Putamen (tissue), 1 donor: ENCODE measurements at places on chromosomes 4 and X.

DNA sequence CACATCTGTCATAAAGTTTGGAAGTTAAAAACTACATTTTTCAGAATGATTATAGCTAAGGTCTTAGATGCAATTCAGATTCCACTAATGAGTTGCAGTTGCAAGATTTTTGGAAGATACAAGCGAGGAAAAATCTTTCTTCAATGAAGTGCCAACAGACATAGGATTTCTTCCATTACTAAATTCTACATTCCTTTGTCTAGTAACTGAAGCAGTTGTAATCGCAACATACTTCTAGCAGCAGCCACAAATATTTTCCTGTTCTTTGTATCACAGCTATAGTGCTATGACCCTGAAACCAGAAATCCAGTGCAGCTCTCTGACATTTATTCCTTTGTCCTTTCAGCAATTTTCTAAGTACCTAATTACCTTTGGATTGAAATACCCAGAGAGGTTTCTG, 225.2 kb upstream of the SLIT2 start:
- DNase-seq: no peak

- DNase-seq: no peak
Observed at GRCh38 chr4:102525504-102525903, 24.3 kb downstream of the NFKB1 start.

- no peak for DNase-seq
Observed at GRCh38 chr4:155592179-155592937, 74.3 kb upstream of the GUCY1A1 start.

DNA sequence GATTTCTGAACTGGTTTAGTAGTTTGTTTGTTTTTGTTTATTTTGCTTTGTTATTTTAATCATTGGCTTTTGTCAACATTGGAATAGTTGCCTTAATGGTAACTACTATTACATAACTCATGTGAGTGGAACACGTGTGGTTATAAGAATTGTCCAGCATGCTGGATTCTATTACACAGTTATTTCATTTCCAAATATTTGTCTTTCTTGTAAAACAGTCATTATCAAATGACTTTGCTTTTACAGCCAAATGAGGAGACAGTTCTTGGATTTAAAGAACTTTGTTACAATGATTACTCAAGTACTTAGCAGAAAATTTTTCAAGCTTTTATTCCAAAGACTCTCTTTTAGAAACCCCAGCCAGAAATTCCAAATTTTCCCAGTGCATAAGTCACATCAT, 516.1 kb upstream of the MAGEB2 start:
- no peak for DNase-seq

GRCh38 chr4:122876456-122876855, 45.9 kb downstream of the NUDT6 start:
- no peak for DNase-seq

DNA sequence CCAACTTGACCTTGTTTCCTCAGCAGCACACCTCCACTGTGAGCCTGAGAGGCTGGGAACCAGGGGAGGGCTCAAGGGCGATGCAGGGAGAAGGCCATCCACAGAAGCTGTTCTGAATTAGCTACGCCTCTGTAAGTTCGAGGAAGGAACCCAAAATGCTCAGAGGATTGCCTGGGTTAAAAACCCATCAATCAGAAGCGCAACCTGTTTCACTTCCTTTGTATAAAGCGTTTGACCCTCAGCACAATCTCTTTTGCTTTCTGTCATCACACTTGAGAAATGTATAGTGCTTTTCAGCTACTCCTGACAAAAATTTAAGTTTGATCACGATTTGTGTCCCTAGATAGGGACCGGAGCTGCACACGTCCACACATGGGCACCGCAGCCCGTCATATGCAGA, 48.0 kb upstream of the MAP3K15 start:
- no peak for DNase-seq

DNA sequence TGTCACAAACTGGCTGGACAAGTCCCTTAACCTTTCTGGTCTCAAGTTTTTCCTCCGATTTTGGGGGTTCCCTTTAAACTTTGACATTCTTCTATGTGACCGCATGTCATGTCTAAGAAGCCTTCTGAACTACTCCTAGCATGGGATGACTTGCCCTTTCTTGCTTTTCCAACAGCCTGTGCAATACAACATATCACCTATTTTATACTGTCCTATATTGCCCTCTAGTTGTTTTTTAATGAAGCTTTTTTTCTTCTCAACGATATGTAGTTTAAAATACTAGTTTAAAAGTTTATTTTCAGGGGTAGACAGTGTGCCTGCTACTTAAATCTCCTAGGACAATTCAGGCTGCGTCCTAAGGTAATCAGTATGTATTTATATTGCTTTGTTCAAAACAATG, 1.0 kb upstream of the IGBP1 start:
- DNase-seq: no peak

DNA sequence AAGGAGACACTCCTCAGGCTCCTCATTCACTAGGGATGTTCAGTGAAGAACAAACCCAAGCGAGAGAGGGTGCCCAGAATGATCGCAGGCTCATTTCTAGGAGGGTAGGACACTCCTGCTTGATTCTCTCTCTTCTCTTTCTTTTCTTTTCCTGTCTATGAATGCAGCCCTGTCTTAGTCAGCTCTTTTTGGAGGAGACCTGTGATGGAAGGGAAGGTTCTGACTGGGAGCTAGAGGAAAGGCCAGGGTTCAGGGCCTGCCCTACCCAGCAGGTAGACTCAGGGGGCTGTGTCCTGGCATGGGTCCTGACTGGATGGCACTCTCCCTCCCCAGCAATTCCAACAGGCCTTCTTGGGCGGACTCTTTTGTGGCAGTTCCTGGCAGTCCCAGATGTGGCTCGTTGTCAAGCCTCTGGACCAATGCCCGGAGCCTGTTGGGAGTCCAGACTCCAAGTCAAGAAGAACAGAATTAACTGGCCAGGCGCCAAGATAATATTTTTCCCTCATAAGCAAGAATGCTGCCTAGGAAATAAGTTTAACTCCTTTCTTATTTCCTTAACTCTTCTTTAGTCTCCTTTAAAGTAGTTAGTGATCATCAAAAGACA, 139.4 kb upstream of the SCML1 start:
- no peak for DNase-seq

DNA sequence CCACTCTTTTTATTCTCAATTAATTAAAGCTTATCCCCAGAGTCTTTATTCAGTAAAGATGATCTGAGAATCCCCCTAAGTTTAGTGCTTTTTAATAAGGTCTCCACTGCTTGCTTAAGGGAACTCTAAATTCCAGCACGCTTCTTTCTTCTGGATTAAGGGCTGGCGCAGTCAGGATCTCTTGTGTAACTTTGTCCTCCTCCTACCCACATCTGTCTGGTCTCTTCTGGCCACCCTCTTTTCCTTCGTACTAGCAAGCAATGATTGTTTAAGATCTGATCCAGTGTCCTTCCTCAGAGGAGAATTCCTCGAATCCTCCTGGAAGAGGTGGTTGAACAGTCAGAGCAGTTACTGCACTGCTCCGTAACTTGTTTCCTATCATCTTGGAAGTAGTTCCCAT, 14.0 kb upstream of the PAQR3 start:
- no peak for DNase-seq

DNA sequence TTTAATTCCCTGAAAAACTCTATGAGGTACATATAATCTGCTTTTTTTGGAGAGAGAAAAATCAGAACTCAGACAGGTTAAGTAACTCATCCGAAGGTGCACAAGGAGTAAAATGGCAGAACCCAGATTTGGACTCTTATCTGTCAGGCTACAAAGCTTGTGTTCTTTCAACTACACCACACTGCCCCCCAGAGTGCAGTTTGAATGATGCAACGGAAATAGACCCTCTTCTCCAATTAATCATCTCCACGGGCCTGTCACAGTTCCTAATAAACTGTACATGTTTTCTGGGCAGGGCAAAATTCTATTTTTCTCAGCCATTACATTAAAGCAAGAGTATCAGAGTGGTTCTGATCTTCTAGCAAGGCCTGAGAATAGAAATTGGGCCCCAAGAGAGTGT, 35.3 kb upstream of the DCX start:
- no peak for DNase-seq

- DNase-seq: no peak
Observed at GRCh38 chr4:26334366-26334765, 13.6 kb downstream of the RBPJ start.

- DNase-seq: no peak
Observed at GRCh38 chrX:136395271-136395670, 92.5 kb upstream of the BRS3 start.

DNA sequence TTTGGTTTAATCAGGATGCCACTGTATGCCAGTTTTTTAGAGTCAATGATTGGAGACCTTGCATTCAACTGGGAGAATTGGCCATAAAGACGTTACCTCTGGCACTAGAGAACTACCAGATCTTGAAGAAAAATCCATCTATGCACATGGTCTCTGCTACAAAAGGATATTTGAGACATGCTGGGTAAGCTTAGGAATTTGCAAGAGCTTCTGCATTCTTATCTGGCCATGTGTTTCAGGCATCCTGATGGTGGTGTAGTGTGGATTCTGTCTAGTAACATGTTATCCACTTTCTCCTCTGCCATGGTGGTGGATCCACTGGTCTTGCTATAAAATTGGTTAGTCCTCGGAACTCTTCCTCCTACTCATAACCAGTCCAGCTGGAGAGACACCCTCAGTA, 185.3 kb upstream of the WDFY3 start:
- DNase-seq: no peak

GRCh38 chr4:30429813-30430761, 290.1 kb upstream of the PCDH7 start:
- DNase-seq: peak; percentile 65

- DNase-seq: no peak
Observed at GRCh38 chr4:58669783-58670182, 1559.6 kb upstream of the IGFBP7 start.

GRCh38 chrX:275476-275966, 5.7 kb upstream of the PLCXD1 start:
- no peak for DNase-seq

- no peak for DNase-seq
Observed at GRCh38 chrX:10155137-10155536, 1.6 kb upstream of the CLCN4 start.

GRCh38 chr4:176360446-176360845, 40.7 kb downstream of the SPCS3 start:
- DNase-seq: no peak
